ENCODE measurements at places on chromosomes 6 and 20.

- no peak for DNase-seq
These were observed 23.0 kb upstream of the AKAP12 start for GRCh38 chr6:151216804-151217203.

GRCh38 chr20:41173161-41173721 lies 35.9 kb downstream of the PLCG1 start:
- DNase-seq, result peak; percentile 60

GRCh38 chr6:41373919-41374617 lies 38.7 kb downstream of the NCR2 start:
- no peak for DNase-seq

DNA sequence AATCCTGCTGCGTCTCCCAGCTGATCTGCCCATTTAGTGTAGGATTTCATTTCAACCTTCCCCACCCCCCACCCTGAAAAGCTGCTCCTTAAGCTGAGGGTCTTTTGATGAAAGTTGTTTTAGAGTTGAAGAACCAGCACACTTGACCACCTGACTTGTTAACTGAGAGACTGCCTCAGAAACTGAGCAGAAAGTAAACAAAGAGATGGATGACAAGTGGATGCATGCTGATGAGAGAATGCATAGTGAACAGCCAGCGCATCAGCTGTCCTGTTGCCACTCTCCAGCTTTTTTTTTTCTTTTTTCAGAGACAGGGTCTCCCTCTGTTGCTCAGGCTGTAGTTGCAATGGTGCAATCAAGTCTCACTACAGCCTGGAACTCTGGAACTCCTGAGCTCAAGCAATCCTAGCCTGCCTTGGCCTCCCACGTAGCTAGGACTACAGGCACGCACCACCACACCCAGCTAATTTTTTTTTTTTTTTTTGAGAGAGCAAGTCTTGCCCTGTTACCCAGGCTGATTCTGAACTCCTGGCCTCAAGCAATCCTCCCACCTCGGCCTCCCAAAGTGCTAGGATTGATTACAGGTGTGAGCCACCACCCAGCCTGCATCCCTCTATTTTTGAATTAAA lies 9.5 kb downstream of the RPL10A start:
- DNase-seq, result no peak

- no peak for DNase-seq
These were observed 852 bp downstream of the GMNN start for GRCh38 chr6:24775520-24776058.

DNA sequence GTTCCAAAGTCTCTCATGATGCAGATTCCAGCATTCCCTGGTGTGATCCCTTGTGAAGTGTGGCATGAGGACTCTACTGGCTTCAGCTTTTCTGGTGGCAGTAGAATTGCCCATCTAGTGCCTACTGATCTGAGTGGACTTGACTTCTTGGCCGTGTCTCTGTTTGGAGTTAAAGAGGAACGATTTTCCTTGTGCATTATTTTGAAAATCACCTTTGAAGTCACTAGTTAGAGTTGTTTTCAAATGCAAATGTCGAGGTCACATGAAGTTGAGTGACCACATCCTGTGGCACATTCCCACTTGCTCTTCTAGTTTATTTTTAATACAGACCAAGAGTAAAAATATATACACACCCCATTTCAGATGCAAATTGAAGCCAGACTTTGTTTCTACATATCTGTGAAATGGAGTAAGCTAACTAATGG lies 270.7 kb upstream of the TAB2 start:
- DNase-seq, result no peak

- peak; percentile 22 for DNase-seq
These were observed 374.4 kb downstream of the UTRN start for GRCh38 chr6:144659202-144660182.

- no peak for DNase-seq
These were observed 150.7 kb upstream of the PLCB4 start for GRCh38 chr20:8918145-8918544.

DNA sequence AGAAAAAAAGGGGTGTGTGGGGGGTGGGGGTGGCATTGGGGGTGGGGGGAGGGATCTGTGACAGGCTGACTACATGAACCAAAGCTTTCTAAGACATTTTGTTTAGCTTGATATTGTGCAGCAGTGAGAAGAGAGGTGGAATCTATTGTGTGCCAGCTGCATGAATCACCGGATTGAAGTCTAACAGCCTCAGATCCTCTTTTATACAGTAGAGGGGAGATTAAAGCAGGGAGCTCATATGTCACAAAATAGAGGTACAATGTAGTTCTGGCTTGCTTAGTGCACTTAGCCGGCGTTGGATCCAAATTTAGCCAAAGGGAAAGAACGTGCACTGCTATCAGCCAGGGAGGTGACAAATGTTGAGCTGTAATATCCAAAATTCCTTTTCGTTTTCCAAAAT lies 404.2 kb upstream of the CITED2 start:
- no peak for DNase-seq

- DNase-seq, result peak; percentile 67
These were observed 66.6 kb downstream of the PREX1 start for GRCh38 chr20:48761023-48761785.

DNA sequence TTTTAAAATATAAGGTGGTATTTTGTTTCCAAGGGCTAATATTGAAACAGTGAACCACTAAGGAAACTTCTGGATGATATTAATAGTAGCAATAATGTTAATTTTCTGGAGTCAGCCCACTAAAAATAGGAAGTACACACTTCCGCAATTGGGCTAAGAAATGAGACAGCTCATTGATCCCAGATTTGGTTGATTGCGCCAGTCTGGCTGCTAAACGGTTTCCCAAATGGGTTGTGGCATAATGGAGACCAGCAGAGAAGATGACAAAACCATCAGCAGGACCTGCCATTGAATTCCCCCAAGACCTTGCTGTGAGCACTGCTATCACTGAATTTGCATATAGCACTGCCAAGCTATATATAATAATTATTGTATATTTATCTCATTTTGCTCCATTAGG lies 71.2 kb upstream of the SGK1 start:
- peak; percentile 60 for DNase-seq

- no peak for DNase-seq
These were observed 87.8 kb downstream of the SLC16A10 start for GRCh38 chr6:111175109-111175508.

GRCh38 chr6:134888316-134888715 lies 61.6 kb downstream of the ALDH8A1 start:
- DNase-seq, result no peak

- DNase-seq, result no peak
These were observed 44.7 kb upstream of the ADIG start for GRCh38 chr20:38536310-38536709.

GRCh38 chr6:39777218-39777617 lies 15.0 kb upstream of the DAAM2 start:
- no peak for DNase-seq

- no peak for DNase-seq
These were observed 121.8 kb downstream of the COL9A1 start for GRCh38 chr6:70180901-70181599.

- no peak for DNase-seq
These were observed 96.0 kb downstream of the INSM1 start for GRCh38 chr20:20463933-20464374.

- peak; percentile 48 for DNase-seq
These were observed 3.5 kb upstream of the PLCG1 start for GRCh38 chr20:41133709-41134361.

- DNase-seq, result peak; percentile 61
These were observed 95.0 kb upstream of the IFNGR1 start for GRCh38 chr6:137313928-137314855.

- no peak for DNase-seq
These were observed 225.6 kb upstream of the MMS22L start for GRCh38 chr6:97508646-97509045.

- no peak for DNase-seq
These were observed 88.4 kb upstream of the TAB2 start for GRCh38 chr6:149229096-149229495.

GRCh38 chr6:152896923-152897322 lies 85.9 kb downstream of the FBXO5 start:
- no peak for DNase-seq

DNA sequence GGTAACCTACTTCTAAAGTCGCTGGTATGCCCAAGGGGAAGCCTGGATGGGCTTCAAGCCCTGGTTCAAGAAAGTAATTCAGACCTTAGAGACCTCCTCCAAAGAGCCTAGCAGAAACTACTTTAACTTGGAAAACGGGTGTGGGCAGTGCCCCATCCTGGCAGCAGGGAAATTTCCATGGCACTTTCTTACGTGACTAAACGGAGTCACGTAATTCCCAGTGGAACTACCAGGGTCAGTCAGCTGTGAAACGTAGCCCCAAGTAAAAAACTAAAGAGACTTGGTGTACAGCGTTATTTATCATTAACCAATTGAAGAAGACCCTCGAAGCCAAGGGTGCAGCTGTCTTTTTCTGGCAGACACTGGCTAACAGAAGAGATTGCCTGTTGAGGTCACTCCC lies 114.0 kb downstream of the RCAN2 start:
- DNase-seq, result no peak

DNA sequence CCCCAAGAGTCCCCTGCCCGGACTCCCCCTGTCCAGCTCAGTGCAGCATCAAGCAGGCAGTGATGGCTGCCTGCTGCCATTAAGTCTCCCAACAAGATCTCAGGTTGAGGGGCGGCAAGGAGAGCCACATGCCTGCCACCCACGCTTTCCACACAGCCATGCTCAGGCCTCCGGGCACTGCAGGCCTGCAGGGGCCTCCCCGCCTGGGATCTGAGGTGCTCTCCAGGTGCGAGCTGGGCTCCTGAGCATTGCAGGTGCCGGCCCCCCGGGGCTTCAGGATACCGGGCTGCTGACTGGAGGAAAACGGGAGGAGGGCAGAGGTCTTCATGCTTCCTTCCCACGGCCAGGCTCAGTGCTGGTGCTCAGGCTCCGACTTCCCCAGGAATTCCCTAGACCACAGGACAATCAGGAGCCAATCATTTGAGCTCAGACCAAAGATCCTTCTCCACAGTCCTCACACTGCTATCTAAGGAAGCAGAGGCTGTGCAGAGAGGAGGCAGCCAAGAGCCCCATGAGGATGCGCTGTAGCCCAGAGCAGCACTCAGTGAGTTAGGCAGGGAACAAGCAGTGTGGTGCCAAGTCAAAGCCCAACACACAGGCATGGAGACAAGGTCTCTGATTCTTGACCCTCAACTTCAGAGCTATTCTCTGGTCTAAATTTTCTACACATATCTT lies 52.7 kb downstream of the PYGB start:
- no peak for DNase-seq

DNA sequence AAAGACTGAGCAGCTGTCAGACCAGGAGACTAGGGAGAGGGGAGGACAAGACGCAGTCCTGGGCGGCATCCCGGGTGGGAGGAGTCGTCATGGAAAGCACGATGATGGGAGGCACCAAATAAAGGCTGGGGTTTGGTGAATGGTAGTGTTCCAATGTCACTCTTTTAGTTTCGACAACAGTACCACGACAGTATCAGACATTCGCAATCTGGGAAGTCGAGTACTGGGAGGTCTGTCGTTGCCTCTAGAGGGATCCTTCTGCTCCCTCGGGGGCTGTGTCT lies 32.1 kb downstream of the PSMG4 start:
- DNase-seq, result no peak

- peak; percentile 36 for DNase-seq
These were observed 52.1 kb upstream of the BEND6 start for GRCh38 chr6:56902641-56903464.

DNA sequence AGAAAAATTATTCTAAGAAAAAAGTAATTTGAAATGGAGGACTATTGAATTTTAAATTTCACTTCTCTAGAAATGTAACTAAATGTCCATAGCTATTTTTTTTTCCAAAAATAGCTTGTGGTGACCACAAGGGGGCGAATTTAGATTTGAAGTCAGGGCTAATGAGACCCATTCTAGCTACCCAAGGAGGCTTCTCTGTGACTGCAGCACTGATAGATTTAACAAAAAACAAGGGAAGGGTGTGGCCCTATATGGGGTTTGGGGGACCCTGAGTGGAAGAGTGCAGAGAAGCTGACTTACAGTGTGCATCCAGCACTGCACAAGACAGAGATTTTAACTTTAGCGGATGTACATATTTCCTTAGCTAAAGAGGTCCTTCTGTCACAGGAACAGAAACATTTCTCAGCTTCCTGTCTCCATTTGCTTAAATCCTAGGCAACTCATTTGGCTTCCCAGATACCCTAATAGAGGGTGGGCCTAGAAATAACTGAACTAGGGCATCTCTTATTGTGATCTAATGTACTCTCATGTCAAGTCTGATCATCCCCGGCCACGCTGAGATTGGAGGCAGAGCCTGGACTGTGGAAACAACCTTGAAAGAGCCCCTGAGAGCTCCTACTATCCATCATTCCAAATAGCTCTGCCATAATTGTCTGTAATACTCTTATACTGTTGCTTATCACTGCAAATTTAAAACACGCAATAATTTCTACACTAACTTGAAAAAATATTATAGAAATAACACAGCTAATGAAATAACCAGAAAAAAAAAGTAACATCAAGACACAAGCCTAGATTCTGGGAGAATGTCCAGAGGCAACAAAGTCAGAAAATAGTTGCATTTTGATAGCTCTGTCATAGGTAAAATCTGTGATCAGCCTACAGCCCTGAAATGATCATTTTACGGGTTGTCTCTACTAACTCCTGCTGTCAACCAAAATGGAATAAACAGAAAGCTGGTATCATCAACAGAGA lies 93.6 kb downstream of the SNAP91 start:
- no peak for DNase-seq

DNA sequence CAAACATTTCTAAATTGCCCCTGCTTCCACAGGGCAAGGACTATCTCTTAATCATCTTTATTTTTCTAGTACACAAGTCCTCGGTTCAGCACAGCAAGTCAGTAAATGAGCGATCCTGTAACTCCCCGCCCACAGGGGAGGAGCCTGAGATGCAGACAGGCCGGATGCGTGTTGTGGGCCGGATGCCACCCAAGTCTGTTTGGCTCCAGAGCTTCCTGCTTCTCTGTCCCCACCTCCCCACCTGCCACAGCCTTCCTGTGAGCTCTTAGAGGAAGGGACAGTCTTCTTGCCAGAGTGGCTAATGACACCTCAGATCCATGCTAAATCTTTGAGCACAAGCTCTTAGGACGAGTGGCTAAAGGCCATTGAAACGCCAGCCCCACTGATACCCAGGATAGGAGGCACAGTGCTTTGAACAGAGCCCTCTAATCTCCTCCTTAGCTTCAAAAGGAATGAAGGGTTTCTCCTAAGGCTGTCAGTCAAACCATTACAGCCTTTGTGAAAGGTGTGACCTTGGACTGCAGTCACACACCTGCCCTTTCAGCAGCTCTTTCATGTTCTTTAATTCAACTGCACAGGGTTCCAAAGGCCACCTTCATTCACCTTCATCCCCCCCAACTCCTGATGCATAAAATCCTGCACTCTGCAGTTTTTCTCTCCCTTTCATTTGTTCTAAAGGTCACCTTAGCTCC lies 264.3 kb downstream of the TFAP2C start:
- no peak for DNase-seq
